Fibroblast of the conjunctiva (primary cell): ENCODE measurements at places on chromosomes 11 and 22.

GRCh38 chr11:32068134-32068870, 22.6 kb upstream of the RCN1 start:
- no peak for DNase-seq

GRCh38 chr22:46592390-46592872, 27.8 kb upstream of the GRAMD4 start:
- DNase-seq: no peak

GRCh38 chr11:14414470-14415461, 55.8 kb upstream of the RRAS2 start:
- no peak for DNase-seq

DNA sequence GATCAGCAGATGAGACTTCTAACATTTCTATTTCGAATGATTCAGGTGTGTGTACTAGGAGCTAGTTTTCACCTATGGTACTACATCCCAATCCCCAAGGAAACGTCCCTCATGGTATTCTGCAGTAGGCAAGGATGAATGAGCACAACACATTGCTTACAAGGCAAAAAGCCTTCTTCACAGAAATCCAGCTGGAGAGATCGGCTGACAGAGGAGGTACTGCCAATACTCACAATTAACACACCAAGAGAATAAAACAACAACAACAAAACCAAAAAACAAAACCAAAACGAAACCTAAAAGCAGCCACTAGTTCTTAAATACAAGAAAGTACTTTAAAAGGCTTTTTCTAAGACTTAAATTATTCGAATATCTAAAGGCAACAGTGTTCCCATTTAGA, 101.4 kb downstream of the PICALM start:
- DNase-seq: no peak

- no peak for DNase-seq
Measured at GRCh38 chr11:133745791-133746190, 99.5 kb downstream of the SPATA19 start.

DNA sequence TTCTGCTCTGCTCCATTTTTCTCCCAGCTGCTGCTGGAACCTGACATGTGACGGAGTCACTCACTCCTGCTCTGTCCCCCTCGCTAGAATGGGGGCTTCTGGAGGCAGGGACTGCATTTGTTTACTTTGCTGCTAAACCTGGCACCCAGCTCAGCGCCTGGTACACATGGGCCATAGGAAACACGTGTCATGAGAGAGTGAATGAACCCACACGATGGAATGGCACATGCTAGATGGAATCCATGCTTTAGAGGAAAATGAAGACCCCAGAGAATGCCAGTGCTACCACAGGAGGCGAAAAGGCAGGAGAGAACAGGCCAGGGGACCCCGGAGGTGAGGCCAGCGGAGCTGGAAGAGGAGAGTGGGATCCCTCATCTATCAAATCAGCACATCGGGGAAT, 160.9 kb downstream of the MPPED1 start:
- DNase-seq: no peak

GRCh38 chr11:77525455-77526091, 51.7 kb upstream of the PAK1 start:
- no peak for DNase-seq

DNA sequence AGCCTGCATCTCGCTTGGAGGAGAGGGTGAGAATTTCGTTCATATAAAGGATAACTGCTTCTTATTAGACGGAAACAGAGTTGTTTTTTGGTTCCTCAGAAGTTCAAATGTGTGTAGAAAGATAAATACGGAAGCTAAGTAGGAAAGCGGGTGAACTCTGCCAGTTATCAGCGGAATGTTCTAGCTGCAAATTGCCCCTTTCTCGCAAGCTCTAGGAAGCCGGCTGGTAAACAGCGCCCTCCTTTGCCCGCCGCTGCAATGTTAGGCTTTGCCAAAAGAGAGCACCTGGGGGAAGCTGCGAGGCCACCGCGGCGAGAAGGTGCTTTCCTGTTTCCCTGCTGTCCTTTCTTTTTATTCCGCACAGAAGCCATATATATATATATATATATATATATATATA, 67.0 kb downstream of the IGLL5 start:
- no peak for DNase-seq
